Muscle of leg (tissue), 16 donors: ENCODE measurements at places on chromosomes 12 and 14. TPM values are rescaled to one million over a fixed set of nuclear protein-coding genes. Genes with fewer than 3 reads are reported as not detected.

DNA sequence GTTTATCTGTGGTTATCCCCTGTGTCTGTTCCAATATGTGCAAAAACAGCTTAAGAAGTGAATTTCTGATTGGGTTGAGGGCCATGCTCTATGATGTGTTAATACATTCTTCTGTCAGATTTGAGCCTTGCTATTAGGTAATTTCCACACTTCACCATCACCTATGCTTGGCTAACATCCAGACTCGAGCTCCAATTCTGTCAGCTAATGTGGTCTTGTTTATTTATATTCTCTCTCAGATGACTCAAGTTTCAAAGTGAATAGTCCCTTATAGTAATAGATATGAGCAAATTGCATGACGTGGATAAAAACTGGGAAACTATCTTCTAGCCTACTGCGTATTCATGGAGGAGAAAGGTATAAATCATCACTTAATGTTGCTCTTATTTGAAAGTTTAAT is 451.3 kb downstream of the SNAPC1 start:
- DNase-seq: no peak
- H3K4me3 ChIP-seq: no peak overlapping the region
- H3K4me1 ChIP-seq: no peaks in the 10 kb centered on the region
- no peaks in the 10 kb centered on the region for H3K36me3 ChIP-seq

- no peak for DNase-seq
- no peaks in the 10 kb centered on the region for H3K27me3 ChIP-seq
These were observed 43.6 kb upstream of the CMAS start for GRCh38 chr12:22002430-22002829.

GRCh38 chr12:15116983-15117382 is 104.2 kb downstream of the RERG start:
- DNase-seq: no peak
- no peaks in the 10 kb centered on the region for H3K27me3 ChIP-seq

- no peak overlapping the region for H3K4me3 ChIP-seq
- no peak overlapping the region for H3K27ac ChIP-seq
- H3K4me1 ChIP-seq: no peaks in the 10 kb centered on the region
- no peak for DNase-seq
- H3K36me3 ChIP-seq: no peaks in the 10 kb centered on the region
These were observed 80.8 kb downstream of the C14orf132 start for GRCh38 chr14:96119947-96120346.

DNA sequence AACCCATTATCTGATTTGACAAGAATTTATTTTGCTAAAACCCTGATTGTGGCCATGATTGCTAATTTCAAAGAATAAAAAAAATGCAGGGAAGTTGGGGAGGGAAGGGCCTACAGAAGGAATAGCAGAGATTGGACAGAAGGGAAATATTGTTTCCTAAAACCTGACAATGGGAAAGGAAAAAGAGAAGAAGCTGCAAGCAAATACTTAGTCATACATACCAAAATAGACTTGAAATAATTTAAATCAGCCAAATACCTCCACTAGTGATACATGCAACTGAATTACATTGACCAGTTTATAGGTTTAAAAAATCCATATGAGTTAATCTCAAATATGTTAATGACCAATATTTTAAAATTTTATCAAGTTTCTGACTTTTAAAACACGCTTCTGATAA is 75.1 kb downstream of the PELI2 start:
- DNase-seq: no peak
- no peaks in the 10 kb centered on the region for H3K36me3 ChIP-seq
- H3K27me3 ChIP-seq: no peaks in the 10 kb centered on the region
- no peak overlapping the region for H3K4me3 ChIP-seq
- H3K4me1 ChIP-seq: peaks cover 7% of the 10 kb centered on the region

DNA sequence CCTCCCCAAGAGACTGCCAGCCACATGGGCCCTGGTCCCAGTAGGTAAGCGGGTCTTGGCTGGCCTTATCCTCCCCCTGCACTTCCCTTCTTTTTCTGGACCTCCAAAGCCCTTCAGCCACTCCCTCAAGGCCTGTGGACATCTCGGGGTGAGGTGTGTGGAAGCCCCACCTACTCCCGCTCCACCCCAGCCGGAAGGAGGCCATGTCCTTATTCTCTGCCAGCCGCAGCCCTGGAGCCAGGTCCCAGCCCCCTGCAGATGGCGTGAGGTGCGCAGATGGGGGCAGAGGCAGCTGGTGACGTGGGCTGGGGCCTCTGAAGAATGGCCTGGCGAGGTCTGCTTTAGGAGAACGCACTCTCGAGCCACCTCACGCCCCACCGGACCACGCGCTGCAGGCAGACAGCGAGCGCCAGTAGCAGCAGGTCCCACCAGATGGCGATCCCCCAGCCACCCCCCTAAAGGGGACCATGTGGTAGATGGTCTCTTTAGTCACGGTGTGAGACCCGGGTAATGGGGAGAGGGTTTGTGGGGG is 167.1 kb downstream of the TSPAN9 start:
- no peak overlapping the region for H3K27ac ChIP-seq
- H3K36me3 ChIP-seq: peaks cover 29% of the 10 kb centered on the region
- no peak for DNase-seq
- H3K4me1 ChIP-seq: peaks cover 79% of the 10 kb centered on the region
- no peak overlapping the region for H3K4me3 ChIP-seq

GRCh38 chr12:109900752-109901580 is 892 bp downstream of the TCHP start:
- H3K27ac ChIP-seq: peak overlapping the region; percentile 86
- H3K4me3 ChIP-seq: peak overlapping the region; percentile 74
- no peaks in the 10 kb centered on the region for H3K27me3 ChIP-seq
- DNase-seq: no peak

DNA sequence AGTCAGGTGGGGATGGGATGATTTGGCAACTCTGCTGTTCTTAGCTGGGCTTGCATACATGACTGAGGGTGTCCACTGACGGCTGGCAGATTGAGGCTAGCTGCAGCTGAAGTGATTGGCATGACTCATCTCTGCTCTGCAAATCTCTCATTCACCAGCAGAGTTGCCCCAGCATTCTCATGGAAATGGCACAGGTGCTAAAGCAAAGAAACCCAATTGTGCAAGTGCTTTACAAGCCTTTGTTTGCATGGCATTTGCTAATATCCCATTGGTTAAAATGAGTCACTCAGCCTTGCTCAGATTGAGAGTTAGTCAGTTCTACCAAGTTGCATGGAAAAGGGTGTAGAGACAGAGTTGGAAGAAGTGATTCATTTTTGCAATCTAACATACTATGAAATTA is 389.7 kb upstream of the FAR2 start:
- no peak overlapping the region for H3K27ac ChIP-seq
- no peak for DNase-seq
- no peak overlapping the region for H3K4me3 ChIP-seq
- no peaks in the 10 kb centered on the region for H3K4me1 ChIP-seq

- peaks cover 2% of the 10 kb centered on the region for H3K36me3 ChIP-seq
- no peak overlapping the region for H3K27ac ChIP-seq
- H3K27me3 ChIP-seq: no peaks in the 10 kb centered on the region
- no peaks in the 10 kb centered on the region for H3K4me1 ChIP-seq
- no peak for DNase-seq
These were observed 42.1 kb upstream of the GXYLT1 start for GRCh38 chr12:42186793-42187192.

- no peaks in the 10 kb centered on the region for H3K36me3 ChIP-seq
- no peak for DNase-seq
- no peaks in the 10 kb centered on the region for H3K27me3 ChIP-seq
- H3K27ac ChIP-seq: no peak overlapping the region
- no peaks in the 10 kb centered on the region for H3K4me1 ChIP-seq
These were observed 5.8 kb upstream of the DAAM1 start for GRCh38 chr14:59182641-59183040.

DNA sequence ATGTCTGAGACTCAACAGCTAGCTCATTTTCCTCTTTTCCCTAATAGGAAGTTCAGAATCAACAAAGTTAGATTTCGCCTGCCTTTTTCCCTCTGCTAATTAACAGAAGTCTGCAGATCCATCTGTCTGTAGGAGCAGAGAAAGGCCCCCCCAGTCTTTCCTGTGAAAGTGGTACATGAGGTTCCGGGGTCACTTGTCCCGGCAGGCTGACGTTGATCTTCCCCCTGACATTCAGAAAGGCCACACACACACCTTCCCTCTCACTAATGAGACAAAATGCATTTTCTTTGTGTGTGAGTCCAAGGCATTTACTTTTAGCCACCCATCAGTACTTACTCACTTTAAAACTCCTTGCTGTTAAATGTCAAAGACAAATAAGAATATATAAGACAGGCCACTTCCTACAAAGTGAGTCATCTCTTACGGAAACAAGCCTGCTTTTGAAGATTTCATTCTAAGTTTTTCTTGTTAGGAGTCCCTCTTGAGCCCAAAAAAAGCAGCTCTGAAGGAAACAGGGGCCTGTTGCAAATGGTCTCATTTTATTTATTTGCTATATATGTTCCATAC is 138.7 kb downstream of the TTC7B start:
- H3K27ac ChIP-seq: peak overlapping the region; percentile 73
- H3K4me1 ChIP-seq: peaks cover 15% of the 10 kb centered on the region
- no peaks in the 10 kb centered on the region for H3K27me3 ChIP-seq
- DNase-seq: peak; percentile 65
- H3K4me3 ChIP-seq: no peak overlapping the region
- peaks cover 14% of the 10 kb centered on the region for H3K36me3 ChIP-seq

Gene SLC25A21
- 1.1 TPM for total RNA-seq

Gene BEST3
- 41.7 TPM for total RNA-seq

Gene OTOGL
- 0.40 TPM for total RNA-seq

Gene SHMT2
- 53.4 TPM for total RNA-seq
